IPS DF 19.7 (cell line): ENCODE measurements at places on chromosomes 12 and 14.

- no peak for DNase-seq
These were observed 449.3 kb downstream of the FOXG1 start for GRCh38 chr14:29215853-29216252.

GRCh38 chr12:106747973-106748436, 26.5 kb upstream of the RIC8B start:
- DNase-seq: no peak

GRCh38 chr12:103640410-103640809, 53.3 kb downstream of the STAB2 start:
- no peak for DNase-seq

GRCh38 chr14:69673104-69673503, 61.7 kb downstream of the SUSD6 start:
- DNase-seq: no peak

DNA sequence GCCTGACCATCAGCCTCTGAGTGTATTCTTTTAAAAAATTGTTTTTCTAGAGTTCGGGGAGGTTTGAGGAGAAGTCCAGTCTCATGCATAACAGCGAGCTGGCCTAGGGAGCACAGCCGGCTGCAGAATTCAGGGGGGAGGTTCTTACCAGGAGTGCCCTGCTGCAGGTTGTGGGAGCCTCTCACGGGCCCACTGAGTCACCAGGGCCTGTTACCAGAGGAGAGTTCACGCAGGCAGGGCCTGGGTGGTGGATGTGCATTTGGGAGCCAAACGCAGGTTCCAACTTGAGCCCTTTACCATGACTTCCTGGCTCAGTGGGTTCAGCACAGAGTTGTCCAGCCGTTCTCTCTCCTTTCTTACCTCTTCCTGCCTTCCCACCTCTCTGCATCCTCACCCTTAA, 14.4 kb downstream of the CD9 start:
- DNase-seq: no peak

DNA sequence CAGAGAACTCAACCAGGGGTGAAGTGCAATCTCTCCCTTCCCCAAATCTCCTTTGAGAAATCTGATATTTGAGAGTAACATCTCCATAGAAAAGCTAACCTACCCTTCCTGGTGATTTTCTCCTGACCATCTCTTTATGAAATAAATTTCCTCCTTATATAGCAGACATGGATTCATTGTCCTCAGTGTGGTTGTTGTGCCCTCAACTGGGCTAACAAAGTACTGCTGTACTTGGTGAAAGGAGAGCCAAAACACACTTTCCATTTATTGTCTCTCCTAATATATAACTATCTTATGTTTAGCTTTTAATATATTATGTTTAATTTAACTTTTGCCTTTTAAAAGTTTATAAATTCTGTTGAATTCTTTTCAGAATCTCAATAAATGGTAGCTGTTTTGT, 65.1 kb upstream of the SLCO1B1 start:
- DNase-seq: no peak

DNA sequence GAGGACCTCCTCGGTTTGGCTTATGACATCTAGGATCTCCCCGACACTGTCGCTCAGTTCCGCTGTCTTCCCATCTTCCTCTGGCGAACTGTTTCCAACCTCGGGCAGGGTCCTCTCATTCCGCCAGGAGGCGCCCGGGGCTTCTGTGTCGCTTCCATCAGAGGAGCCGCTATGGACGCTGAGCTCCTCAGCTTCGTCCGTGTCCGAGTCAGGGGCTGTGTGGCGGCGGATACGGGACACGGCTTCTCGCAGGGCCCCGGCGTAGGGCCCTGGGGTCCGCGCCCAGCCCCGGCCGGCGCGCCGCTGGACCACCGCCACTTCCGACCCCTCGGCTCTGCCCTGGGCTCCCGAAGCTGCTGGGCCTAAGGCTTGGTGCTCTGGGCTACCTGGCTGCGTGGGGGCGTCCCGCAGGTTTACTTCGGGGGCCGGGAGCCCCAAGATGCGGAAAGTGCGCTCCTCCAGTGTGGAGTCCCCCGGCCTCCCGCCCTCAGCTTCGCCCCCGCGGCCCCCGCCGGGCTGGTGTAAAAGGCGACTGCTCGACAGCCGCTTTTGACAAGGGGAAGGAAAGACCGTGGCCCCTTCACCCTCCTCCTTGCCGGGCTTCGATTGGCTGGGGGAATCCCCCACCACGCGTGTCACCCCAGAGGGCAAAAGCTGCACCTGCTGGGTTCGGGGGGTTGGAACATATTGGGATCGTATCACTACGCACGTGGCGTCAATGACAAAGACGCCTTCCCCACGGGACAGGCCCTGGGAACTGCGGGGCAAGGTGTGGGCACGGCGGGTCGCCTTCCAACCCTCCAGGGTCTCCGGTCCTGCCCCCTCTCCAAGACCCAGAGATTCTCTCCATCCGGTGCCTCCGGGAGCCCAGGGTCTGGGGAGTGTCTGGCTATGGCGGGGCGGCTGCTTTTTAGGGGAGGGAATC, 2.1 kb downstream of the DDN start:
- no peak for DNase-seq

DNA sequence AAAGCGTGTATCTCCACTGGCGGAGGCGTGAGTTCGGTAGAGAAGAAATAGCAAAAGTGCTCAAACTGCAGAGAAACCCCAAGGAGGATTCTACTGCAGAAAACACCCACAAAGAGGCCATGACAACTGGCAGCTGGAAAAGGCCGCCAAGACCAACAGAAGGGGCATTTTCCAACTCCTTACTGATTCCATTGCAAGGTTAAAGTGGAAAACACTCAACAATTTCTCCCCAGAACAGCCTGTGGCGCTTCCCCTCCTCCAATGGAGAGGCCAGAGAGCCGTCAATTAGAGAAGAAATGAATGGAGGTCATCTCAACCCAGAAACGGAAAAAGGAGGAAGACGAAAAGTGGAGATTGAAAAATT, 618 bp upstream of the ANKRD52 start:
- no peak for DNase-seq

GRCh38 chr14:77645520-77646230, 29.2 kb upstream of the SPTLC2 start:
- DNase-seq: no peak
